ENCODE measurements at places on chromosomes 1 and 21. TPM values are rescaled to one million over a fixed set of nuclear protein-coding genes. Genes with fewer than 3 reads are reported as not detected.

The OPRD1 gene
- polyA plus RNA-seq: 1.5 TPM

The GALNT2 gene
- 47.1 TPM for polyA plus RNA-seq

The SLC35D1 gene
- polyA plus RNA-seq: 56.0 TPM

The ANGEL2 gene
- polyA plus RNA-seq: 33.0 TPM

The PROK1 gene
- polyA plus RNA-seq: 0.13 TPM

The BRDT gene
- polyA plus RNA-seq: not detected

The GRIK3 gene
- polyA plus RNA-seq: 4.5 TPM

The F13B gene
- polyA plus RNA-seq: 28.9 TPM

The ACKR1 gene
- polyA plus RNA-seq: 3.2 TPM

GRCh38 chr1:224057461-224058199, 56.3 kb upstream of the FBXO28 start:
- DNase-seq: peak; percentile 17

- no peak for DNase-seq
Observed at GRCh38 chr1:64502931-64503330, 33.0 kb downstream of the CACHD1 start.

GRCh38 chr1:96515925-96516324, 205.7 kb upstream of the PTBP2 start:
- DNase-seq: no peak

- DNase-seq: no peak
Observed at GRCh38 chr1:206472024-206472423, 1.7 kb downstream of the IKBKE start.

- DNase-seq: no peak
Observed at GRCh38 chr1:61149010-61149860, 66.9 kb downstream of the NFIA start.

DNA sequence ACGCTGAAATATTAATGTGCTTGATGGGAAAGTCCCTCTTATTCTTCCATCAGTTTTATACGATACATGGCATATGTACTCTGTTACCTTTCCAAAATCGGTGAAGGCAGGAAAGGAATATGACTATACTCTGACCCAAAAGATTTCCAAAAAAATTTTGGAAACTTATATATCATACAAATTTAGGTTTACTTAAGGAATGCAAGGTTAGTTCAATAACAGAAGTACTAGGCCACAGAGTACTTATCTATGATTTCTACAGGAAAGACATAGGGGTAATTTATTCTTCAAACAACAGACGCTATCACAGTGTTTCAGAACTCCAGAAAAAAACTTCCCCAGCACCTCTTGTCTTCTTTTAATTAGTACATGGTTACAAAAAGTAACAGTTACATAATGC, 84.8 kb downstream of the COP1 start:
- no peak for DNase-seq

DNA sequence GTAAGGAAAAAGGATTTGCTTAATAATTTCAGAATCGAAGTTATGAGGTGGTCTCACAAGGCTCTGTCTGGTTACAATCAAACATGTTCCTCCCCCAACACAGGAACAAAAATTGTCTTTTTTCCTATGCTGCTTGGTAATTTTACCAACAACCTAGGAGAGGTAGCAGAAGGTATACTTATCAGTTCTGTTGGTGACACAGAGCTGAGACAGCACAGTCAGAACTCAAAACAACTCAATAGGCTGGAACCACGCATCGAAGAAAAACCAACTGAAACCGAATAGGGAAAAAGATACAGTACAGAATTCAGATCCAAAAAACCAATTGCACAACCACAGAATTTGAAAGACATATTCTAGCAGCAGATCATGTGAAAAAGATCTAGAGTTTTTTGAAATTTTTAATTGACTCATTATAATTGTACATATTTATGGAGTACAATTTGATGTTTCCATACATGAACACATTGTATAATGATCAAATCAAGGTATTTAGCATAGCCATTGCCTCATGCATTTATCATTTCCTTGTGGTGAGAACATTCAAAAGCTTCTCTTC, 3.8 kb downstream of the G0S2 start:
- DNase-seq: no peak

DNA sequence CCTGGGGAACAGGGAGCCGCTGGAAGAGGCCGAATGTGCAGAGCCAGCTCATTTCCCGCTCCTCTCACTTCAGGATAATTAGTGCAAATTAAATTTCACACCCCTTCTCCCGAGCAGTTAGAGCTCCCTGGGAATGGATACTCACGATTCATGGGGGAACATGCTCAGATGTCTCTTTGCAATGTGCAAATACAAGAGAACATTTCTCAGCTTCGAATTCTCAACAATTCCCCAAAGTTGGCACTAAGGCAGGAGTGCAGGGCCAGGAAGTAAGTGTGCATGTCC, 54.9 kb downstream of the CAMK2N1 start:
- DNase-seq: no peak

DNA sequence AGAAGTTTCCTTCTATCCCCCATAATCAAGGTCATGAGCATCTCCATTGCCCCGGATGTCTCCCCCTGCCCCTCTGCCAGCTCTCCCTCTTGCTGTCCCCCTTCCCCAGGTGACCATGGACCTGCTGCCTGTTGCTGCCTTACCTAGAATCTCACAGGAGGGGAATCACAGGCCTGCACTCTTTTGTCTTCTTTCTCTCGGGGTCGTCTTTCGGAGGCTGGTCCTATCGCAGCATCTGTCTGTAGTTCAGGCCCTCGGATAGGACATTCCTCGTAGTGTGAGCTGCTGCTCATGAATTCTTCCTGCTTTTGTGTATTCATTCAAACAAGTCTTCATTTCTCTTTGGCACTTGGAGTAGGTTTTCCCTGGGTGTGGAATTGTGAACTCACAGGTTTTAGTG, 39.9 kb upstream of the ACTRT2 start:
- no peak for DNase-seq

GRCh38 chr21:34116569-34116968, 43.2 kb downstream of the MRPS6 start:
- DNase-seq: peak; percentile 83

DNA sequence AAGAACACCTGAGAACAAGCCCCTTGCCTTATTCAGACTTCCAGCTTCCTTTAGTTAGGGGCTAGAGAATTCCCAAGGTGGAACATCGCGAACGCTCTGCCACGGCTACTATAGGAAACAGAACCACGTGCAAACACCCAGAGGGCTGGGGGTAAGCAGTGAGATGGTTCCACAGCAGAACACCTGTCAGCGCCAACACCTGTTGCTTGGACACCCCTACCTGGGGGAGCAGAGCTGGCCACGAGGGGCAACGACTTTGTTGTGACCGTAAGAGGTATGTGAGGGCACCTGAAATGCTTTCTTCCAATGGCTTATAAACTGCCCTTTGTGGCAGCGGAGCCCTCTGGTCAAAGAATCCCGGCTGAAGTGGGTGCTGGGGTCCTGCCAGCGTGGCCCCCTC, 50.7 kb downstream of the MRPL37 start:
- DNase-seq: no peak

DNA sequence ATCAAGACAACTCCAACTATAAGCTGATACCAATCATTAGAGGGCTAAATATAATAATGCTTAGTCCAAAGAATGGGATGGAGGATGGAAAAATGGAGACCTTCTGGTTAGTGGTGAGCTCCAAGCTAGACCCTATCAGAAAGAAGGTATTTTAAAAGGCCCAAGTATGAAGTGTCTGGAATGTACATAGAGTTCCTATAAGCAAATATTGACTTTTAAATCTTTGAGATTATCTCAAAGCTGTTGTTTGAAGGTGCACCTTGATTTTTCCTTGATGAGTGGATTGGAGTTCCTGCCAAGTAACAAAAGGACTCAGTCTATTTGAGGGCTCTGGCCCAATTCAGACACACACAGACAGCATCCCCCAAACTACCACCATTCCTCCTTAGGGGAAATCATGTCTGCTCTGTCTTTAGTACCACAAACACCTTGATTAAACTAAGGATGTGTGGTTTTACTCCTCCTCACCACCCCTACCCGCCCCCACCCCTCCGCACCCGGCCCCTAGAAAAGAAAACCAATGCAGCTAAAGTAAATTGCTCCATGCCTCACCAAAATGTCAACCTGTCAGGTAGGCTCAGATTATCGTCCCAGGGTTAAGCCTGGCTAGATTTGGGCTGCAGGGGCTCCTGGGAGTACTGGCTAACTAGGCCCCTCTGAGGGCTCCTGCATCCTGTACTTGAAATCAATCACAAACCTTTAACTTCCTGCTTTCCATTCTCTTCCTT, 59.4 kb downstream of the CDC7 start:
- no peak for DNase-seq

- no peak for DNase-seq
Observed at GRCh38 chr1:201982082-201982622, 296 bp upstream of the RNPEP start.

DNA sequence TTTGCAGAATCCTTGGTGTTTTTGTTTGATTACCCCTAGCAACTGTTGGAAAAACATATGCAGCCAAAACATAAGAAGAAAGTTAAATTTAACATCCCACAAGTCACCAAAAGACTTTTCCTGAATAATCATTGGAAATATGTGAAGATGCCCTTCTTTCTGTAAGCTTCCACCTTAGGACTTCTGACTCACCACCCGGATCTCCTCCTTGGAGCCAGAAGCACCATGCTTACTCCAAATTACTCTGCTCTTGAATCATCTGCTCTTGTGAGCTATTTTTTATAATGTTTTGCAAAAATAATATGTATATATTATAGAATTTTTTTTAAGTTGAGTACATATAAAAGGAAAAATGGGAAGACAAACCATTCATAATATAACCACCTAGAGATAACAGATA, 391.7 kb downstream of the KCTD3 start:
- DNase-seq: no peak

Measured in large intestine (tissue), 12 donors.